ENCODE measurements at places on chromosomes 11 and 22. TPM values are rescaled to one million over a fixed set of nuclear protein-coding genes. Genes with fewer than 3 reads are reported as not detected.

GRCh38 chr11:114084414-114084813 lies 24.9 kb downstream of the ZBTB16 start:
- H3K4me3 ChIP-seq = no peak overlapping the region
- H3K36me3 ChIP-seq = no peaks in the 10 kb centered on the region
- H3K27ac ChIP-seq = no peak overlapping the region
- DNase-seq = no peak
- peaks cover 3% of the 10 kb centered on the region for H3K27me3 ChIP-seq

The KRTAP5-10 gene
- total RNA-seq = not detected

- no peak overlapping the region for H3K27ac ChIP-seq
- DNase-seq = no peak
- no peaks in the 10 kb centered on the region for H3K36me3 ChIP-seq
- H3K4me1 ChIP-seq = no peaks in the 10 kb centered on the region
Observed at GRCh38 chr22:48968201-48968959, 859.3 kb downstream of the BRD1 start.

- peaks cover 40% of the 10 kb centered on the region for H3K4me1 ChIP-seq
- no peaks in the 10 kb centered on the region for H3K27me3 ChIP-seq
- no peak for DNase-seq
- peak overlapping the region; percentile 99 for H3K27ac ChIP-seq
Observed at GRCh38 chr11:353179-353873, 16.0 kb upstream of the B4GALNT4 start.

The DBX1 gene
- total RNA-seq = not detected

The RHOD gene
- 33.5 TPM for total RNA-seq

DNA sequence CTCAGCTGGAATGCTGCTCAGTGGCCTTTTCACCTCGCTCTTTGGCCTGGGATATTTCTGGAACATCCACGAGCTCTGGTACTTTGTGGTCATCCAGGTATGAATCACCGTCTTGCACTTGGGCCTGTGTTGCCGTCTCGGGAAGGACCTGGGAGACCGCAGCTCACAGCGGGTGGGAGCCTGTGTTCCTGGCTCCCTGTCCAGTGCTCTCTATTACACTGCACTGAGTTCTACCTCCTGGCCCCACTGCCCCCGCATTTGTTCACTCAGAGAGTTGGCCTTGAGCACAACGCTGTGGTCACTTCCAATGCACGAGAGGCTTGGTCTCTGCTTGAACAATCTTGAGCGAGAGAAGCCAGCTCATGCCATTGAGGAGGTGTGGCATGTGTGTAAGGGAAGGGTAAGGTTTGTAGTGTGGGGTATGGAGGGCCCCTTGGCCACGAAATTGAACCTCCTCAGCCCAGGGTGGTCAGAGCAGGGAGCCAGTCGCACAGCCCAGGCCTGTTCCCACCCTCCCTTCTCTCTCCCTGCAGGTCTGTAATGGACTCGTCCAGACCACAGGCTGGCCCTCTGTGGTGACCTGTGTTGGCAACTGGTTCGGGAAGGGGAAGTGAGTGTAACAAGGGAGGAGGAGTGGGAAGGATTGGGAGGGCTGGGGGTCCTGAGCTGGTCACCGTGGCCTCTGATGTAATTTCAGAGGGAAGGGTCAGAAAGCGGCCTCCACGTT lies 16.2 kb downstream of the SLC37A2 start:
- no peaks in the 10 kb centered on the region for H3K36me3 ChIP-seq
- no peak for DNase-seq
- no peaks in the 10 kb centered on the region for H3K27me3 ChIP-seq
- no peak overlapping the region for H3K27ac ChIP-seq

The TNKS1BP1 gene
- total RNA-seq = 94.6 TPM

DNA sequence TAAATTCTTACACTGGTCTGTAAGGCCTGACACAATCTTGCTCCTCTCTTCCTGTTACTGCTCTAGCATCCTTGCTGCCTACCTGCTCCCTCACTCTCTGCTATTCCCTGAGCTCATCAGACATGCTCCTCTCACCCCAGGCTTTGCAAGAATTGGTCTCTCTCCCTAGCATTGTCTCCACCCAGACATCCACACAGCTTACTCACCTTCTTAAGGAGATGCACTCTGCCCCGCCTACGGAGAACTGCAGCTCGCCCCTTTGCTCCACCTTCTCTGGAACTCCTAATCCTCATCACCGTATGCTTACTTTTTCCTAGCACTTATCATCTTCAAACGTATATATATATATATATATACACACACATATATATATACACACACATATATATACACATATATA lies 23.3 kb upstream of the TMPRSS5 start:
- H3K27me3 ChIP-seq = no peaks in the 10 kb centered on the region
- 0 out of 2 replicates have a peak, but pooled peaks cover 8% of the 10 kb centered on the region for H3K36me3 ChIP-seq
- DNase-seq = no peak
- H3K27ac ChIP-seq = peak overlapping the region; percentile 74
- peaks cover 6% of the 10 kb centered on the region for H3K4me1 ChIP-seq
- H3K4me3 ChIP-seq = no peak overlapping the region

The UCP3 gene
- 0.46 TPM for total RNA-seq

GRCh38 chr22:17957204-17957603 lies 67.2 kb downstream of the MICAL3 start:
- H3K4me1 ChIP-seq = no peaks in the 10 kb centered on the region
- no peaks in the 10 kb centered on the region for H3K36me3 ChIP-seq
- no peaks in the 10 kb centered on the region for H3K27me3 ChIP-seq
- H3K27ac ChIP-seq = no peak overlapping the region
- H3K4me3 ChIP-seq = no peak overlapping the region
- DNase-seq = no peak

DNA sequence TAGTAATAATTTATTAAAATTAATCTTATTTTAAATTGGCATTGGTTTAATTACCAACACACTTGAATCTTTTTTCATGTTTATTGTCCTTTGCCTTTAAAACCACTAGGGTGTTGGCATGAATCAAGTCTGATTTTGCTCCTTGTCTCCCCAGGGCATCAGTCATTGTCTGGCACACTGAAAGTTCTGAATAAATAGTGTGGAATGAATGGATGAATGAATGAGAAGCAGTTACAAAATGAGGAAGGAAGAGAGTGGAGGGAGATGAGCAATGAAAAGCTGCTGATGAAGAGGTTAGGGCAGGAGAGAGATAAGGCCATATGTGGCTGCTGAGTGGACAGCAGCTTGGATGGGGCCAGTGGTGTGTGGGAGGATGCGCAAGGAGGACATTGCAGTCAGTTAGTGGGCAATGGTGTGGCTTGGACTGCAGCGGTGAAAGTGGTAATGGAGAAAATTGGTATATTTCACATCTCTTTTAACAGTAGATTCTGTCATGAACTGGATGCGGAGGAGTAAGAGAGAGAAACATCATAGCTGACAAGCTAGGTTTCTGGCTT lies 132.0 kb downstream of the SPON1 start:
- H3K36me3 ChIP-seq = no peaks in the 10 kb centered on the region
- no peak overlapping the region for H3K27ac ChIP-seq
- no peaks in the 10 kb centered on the region for H3K4me1 ChIP-seq
- peaks cover 11% of the 10 kb centered on the region for H3K27me3 ChIP-seq
- no peak for DNase-seq

The ALDH3B2 gene
- not detected for total RNA-seq

The NXPE4 gene
- not detected for total RNA-seq

The DLG2 gene
- 4.2 TPM for total RNA-seq

- H3K4me3 ChIP-seq = no peak overlapping the region
- H3K27ac ChIP-seq = no peak overlapping the region
- no peaks in the 10 kb centered on the region for H3K27me3 ChIP-seq
- H3K4me1 ChIP-seq = no peaks in the 10 kb centered on the region
- no peaks in the 10 kb centered on the region for H3K36me3 ChIP-seq
Observed at GRCh38 chr11:38123673-38124072, 1525.6 kb upstream of the RAG2 start.

The EIF3L gene
- total RNA-seq = 211 TPM

GRCh38 chr11:75969626-75970308 lies 154.8 kb downstream of the UVRAG start:
- no peak overlapping the region for H3K27ac ChIP-seq
- no peak overlapping the region for H3K4me3 ChIP-seq
- H3K36me3 ChIP-seq = no peaks in the 10 kb centered on the region
- DNase-seq = peak; percentile 15
- peaks cover 25% of the 10 kb centered on the region for H3K4me1 ChIP-seq
- no peaks in the 10 kb centered on the region for H3K27me3 ChIP-seq

The SPECC1L gene
- 43.3 TPM for total RNA-seq

The ALG9 gene
- 27.1 TPM for total RNA-seq

DNA sequence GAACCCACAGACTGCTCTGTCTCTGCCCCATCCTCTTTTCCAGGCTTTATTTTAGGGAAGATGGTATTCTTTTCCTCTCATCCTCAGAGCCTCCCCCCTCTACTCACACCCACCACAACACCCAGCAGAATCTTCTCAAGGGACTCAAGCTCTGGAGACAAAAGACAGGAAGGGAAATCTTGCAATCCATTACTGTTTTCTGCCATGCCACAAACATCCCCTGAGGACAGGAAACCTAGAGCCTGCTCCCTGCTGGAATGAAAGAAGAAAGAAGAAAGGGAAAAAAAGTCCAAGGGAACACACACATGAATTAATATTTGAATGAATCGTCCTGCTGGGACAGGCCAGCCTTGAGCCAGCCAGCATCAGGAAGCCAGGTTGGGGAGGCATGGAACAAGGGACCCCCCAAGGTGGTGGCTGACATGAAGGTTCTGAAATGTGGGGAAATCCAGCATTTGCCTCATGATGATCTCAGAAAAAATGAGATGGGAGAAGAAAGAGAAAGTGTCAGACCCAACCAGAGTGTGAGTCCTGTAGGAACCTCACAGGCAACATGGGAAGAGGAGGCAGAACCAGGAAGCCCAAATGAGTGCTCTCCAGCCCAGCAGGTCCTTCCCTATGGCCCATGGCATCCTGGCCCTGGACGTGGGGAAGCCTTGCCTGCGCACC lies 34.0 kb downstream of the SLCO2B1 start:
- H3K36me3 ChIP-seq = no peaks in the 10 kb centered on the region
- DNase-seq = no peak
- H3K4me1 ChIP-seq = no peaks in the 10 kb centered on the region
- H3K4me3 ChIP-seq = no peak overlapping the region
- H3K27me3 ChIP-seq = 0 out of 2 replicates have a peak, but pooled peaks cover 3% of the 10 kb centered on the region
- no peak overlapping the region for H3K27ac ChIP-seq

The MOV10L1 gene
- 0.10 TPM for total RNA-seq

The GGTLC3 gene
- total RNA-seq = not detected

The TCF20 gene
- total RNA-seq = 79.8 TPM

The CRYBB3 gene
- total RNA-seq = 0.67 TPM

DNA sequence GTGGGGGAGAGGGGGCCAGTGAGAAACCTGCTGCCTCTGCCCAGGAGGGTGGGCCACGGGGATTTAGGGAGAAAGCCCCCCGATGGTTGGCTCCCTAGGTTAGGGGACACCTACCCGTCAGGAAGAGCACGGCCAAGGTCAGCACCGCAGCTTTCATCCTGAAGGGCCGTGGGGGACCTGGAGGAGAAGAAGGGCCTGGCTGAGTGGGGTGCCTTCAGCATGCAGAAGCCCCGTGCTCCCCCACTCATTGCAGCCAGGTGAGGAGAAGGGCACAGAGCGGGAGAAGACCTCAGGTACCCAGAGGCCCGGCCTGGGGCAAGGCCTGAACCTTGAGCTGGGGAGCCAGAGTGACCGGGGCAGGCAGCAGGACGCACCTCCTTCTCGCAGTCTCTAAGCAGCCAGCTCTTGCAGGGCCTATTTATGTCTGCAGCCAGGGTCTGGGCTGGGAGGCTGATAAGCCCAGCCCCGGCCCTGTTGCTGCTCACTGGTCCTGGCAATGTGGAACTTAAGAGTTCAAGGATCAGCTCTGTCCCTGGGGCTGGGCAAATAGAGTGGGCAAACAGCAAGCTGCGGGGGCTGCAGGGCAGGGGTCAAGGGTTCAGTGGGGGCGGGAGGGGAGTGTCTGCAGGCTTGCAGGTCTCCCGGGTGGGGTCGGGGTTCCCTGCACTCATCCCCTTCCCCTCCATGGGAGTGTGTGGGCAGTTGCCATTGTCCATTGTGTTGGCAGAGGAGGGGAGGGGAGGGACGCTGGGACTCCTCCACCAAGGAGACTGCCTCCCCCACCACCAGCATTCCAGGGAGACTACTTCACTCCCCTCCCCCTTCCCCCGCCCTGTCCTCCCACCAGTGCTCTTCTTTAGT lies at the start of gene APOA1:
APOA1 (minus strand) TSS at position 392 of the 861 bp plus-strand sequence; CDS start at position 157, 235 bp downstream.
- no peak for DNase-seq
- H3K27ac ChIP-seq = no peak within 1 kb of the TSS
- H3K4me3 ChIP-seq = no peak within 1 kb of the TSS
- H3K27me3 ChIP-seq = no peaks in the 10 kb centered on the region

- H3K27me3 ChIP-seq = no peaks in the 10 kb centered on the region
- H3K4me1 ChIP-seq = peaks cover 4% of the 10 kb centered on the region
- no peaks in the 10 kb centered on the region for H3K36me3 ChIP-seq
- H3K27ac ChIP-seq = peak overlapping the region; percentile 24
Observed at GRCh38 chr11:27328614-27329013, 34.4 kb downstream of the CCDC34 start.

The BLID gene
- 0.41 TPM for total RNA-seq

DNA sequence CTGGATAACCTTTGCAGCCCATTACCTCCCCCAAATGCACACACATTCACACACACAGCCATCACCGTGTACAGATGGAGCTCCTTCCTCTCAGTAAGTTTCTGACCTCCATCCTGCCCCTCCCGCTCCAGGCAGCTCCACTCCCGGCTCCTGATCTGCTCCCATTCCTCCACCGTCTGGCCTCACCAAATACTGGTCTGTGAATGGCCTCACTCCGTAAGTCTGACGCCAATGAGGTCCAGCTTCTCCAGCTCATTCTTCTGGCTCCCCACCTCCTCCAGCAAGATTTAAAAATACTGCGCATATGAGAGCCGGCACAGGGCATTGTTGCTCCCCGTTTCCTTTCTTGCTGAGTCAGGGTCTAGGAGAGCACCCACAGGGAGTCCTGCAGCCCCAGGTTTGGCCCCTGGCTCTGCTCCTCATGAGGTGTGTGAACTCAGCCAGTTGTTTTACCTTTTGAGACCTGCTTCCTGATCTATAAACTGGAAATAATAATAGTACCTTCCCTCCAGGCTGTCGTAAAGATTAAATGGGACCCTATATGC lies 14.0 kb upstream of the TUB start:
- no peak overlapping the region for H3K27ac ChIP-seq
- H3K4me3 ChIP-seq = no peak overlapping the region
- peaks cover 9% of the 10 kb centered on the region for H3K27me3 ChIP-seq
- H3K4me1 ChIP-seq = no peaks in the 10 kb centered on the region
- H3K36me3 ChIP-seq = no peaks in the 10 kb centered on the region

GRCh38 chr22:31055635-31056159 lies 25.4 kb upstream of the SMTN start:
- no peak overlapping the region for H3K4me3 ChIP-seq
- H3K4me1 ChIP-seq = peaks cover 9% of the 10 kb centered on the region
- H3K36me3 ChIP-seq = no peaks in the 10 kb centered on the region

Data from Panc1 (cell line).